Activated T-helper 17 cell treated with anti-CD3 and anti-CD28 coated beads, Interleukin-2, amount 50 U/mL, for 72 hours (primary cell): ENCODE measurements at places on chromosomes 11 and 22.

GRCh38 chr22:29152045-29152953, 53.4 kb upstream of the EMID1 start:
- ATAC-seq = no peak

GRCh38 chr11:63916837-63917691, at the start of gene RCOR2:
Gene RCOR2, minus strand, starts transcription at chr11:63917164. Its CDS starts 708 bp downstream, at chr11:63916456.
- peak; percentile 58 for ATAC-seq

DNA sequence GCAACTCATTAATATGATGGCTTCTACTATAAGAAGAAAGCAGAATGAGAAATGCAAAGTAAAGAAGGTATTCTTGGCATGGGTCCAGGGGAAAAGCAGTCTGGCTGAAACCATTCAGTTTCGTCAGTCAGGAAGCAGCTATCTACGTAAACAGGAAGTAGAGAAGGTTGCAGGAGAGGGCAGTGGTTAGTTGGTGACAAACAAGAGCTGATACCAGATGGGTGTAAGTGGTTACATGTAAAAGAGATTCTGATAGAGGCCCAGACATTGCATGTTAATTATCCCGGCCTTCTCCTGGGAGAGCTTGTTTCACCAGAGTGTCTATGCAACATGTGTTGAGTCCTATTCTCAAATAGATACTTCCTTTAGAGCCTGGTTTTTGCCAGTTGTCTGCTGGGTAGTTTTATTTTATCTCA, 58.4 kb upstream of the PSMA1 start:
- ATAC-seq = peak; percentile 91

DNA sequence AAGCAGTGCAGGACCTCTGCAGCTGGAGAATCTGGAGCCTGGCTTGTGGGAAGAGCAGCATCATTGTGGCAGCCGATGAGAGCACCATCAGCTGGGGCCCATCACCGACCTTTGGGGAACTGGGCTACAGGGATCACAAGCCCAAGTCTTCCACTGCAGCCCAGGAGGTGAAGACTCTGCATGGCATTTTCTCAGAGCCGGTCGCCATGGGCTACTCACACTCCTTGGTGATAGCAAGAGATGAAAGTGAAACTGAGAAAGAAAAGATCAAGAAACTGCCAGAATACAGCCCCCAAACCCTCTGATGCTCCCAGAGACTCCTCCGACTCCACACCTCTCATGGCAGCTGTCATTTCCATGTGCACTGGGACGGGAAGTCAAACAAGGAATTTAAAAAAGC, 35.6 kb downstream of the ASRGL1 start:
- ATAC-seq = peak; percentile 21

GRCh38 chr11:16070573-16070972, 285.8 kb downstream of the SOX6 start:
- no peak for ATAC-seq

GRCh38 chr11:36356201-36356600, 60.1 kb downstream of the PRR5L start:
- no peak for ATAC-seq

GRCh38 chr11:122207505-122207904, 91.5 kb upstream of the BLID start:
- no peak for ATAC-seq

DNA sequence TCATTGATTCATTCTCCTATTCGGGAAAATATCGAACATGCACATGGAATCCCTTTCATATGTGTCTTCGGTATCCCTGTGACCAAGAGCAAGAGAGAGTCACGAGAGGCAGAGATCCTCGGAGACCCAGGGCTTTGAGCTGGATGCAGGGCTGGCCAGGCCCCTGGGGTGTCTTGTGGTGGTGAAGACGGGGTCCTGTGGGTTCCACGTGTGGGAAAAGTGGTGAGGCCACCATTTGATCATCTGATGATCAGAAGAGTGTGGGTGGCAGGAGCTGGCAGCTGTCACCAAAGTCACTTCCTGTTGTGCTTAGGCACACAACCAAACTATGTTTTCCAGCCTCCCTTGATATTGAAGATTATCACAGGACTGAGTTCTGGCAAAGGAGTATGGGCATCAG, 94.0 kb downstream of the BRD1 start:
- no peak for ATAC-seq

- ATAC-seq = no peak
Observed at GRCh38 chr22:29954203-29954855, 71.4 kb downstream of the MTMR3 start.

DNA sequence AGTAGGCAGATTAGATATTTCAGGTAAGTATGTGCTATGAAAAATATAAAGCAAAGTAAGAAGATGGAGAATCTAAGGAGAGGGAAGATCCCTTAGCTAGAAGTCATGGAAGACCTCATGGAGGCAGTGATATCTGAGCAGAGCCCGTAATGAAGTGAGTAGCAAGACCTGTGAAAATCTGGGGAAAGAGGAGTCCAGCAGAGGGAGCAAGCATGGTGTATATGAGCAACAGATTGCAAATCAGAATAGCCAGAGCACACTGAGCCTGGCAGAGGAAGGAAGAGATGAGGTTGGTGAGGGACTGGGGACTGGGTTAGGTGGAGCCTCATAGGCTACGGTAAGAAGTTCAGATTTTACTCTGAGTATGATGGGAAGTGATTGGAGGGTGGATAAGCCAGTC, 9.4 kb downstream of the LHFPL7 start:
- ATAC-seq = no peak

DNA sequence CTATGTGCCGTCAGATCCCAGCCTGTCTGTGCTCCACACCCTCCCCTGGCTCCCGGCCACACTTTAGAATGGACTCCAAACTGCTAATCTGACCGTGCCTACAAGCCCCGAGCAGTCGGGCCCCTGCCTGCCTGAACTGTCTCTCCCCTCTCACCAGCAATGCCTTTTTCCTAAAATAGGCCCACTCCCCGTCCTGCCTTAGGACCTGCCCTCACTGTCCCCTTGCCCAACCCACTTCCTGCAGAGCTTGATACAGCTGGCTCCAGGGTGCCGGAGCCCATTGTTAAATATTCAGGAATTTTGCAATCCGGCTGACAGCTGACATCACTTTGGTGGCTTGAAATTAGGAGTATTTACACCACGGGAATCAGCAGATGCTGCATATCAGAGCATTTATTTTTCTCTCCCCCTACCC, 21.4 kb downstream of the MN1 start:
- no peak for ATAC-seq

DNA sequence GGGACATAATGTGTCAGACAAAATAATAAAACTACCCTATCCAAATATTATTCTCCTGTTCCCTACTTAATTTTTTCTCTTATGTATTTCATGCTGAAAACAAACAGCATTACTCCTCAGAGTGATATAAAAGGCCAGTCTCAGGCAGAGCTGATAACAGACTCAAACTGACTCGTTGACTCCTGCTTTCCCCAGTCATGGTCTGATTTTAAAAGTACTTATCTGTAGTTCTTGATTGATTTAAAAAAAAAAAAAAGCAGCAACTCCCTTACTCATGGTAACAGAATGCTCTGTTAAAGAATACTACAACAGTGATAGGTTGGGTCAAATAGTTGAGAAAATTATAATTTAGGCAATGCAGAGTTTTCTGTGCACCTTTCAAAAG, 90.3 kb upstream of the BARX2 start:
- no peak for ATAC-seq

DNA sequence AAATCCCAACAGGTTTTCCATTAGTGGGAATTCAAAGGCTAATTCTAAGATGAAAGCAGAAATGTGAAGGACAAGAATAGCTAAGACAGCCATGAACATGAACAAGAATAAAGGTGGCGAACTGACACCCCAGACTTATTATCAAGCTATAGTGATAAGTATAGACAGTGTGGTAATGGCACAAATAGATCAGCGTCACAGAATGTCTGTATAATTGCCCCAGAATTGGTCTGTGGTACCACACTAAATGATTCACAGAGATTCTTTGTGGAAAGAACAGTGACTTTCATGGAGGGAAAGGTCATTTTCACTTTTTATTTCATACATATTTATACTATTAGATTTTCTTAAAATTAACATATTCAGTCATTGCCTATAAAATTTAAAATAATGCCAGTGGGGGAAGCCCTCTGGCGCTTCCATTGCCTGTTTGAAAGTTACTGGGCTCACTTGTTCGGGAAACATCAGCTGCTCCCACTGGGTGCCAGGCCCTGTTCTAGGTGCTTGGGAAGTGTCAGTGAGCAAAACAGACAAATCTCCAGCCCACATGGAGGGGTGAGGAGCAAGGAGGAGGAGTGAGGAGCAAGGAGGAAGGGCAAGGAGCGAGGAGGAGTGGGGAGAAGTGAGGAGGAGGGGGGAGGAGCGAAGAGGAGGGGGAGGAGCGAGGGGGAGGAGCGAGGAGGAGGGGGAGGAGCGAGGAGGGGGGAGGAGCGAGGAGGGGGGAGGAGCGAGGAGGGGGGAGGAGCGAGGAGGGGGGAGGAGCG, 11.3 kb upstream of the NLRP6 start:
- ATAC-seq = peak; percentile 69

DNA sequence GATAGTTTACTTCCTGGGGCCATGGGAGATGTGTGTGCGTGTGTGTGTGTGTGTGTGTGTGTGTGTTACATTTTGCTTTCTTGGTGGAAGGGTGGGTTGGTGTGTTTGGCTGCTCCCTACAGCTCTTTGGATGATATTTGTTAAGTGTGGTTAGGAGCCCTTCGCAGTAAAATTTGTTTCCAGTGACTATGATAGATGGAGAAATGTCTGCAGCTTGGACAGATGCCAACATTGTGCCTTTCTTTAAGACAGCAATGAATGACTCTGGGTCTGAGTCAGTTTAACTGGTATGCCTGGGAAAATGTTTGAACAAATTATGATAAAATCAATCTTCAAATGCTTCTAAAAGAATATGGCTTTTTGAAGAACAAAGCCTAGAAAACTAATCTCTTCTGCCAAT, 102.7 kb upstream of the TRPC6 start:
- ATAC-seq = no peak

- no peak for ATAC-seq
Observed at GRCh38 chr11:94581926-94582325, 14.8 kb downstream of the PIWIL4 start.

GRCh38 chr22:28091486-28091885, 172.4 kb upstream of the PITPNB start:
- ATAC-seq = no peak

GRCh38 chr11:128448200-128448886, 139.0 kb downstream of the ETS1 start:
- ATAC-seq = peak; percentile 79

GRCh38 chr11:61782299-61782698, 10.1 kb downstream of the TMEM258 start:
- no peak for ATAC-seq

GRCh38 chr11:67639438-67639859, at the start of gene TBX10:
Gene TBX10, minus strand, starts transcription at chr11:67639763. Its CDS starts 291 bp downstream, at chr11:67639472.
- no peak for ATAC-seq

DNA sequence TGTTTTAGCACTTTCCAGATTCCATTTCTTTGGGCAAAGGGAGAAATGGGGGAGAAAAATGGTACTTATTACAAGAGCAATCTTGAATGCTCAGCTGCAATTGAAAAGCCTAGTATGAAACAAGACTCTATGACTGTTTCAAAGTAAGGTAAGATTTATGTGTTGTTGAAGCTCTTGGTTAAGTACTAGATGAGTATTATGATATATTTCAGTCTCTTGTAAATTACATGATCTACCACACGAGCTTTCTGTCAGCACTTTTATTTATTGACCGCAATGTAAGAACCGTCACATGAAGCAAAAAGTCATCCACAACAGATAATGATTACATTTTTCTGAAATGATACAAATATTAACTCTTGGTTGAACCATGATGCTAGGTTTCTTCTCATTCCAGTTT, 906.7 kb upstream of the CHORDC1 start:
- no peak for ATAC-seq

GRCh38 chr22:27253108-27253902, 548.3 kb downstream of the MN1 start:
- ATAC-seq = no peak
